ENCODE measurements at places on chromosomes 6 and 20.
A peak's percentile ranks its signal among the peaks of the same experiment; 100 is the strongest.

GRCh38 chr6:55250400-55250799, 76.1 kb downstream of the HCRTR2 start:
- DNase-seq = no peak

GRCh38 chr6:124738482-124738881, 223.8 kb upstream of the RNF217 start:
- DNase-seq = no peak

- DNase-seq = no peak
Measured at GRCh38 chr6:163955756-163956155, 541.2 kb downstream of the QKI start.

DNA sequence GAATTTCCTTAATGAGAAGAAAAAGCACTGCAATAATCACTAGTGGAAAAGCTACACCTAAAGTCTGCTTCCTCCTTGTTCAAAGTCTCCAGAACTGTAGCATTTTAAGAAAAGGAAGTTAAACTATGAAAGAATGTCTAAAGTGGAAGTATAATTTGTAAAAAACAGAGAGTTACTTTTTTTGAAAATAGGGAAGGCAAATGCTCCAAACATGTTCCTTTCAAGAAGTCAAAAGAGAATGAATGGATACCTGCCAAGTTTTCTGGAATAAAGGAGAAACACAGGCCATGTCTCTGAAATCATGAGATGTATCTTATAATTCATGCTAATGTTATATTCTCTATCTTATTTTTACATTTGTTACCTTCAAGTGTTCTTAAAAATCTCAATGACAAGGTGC, 60.7 kb upstream of the ADGRG6 start:
- no peak for DNase-seq

GRCh38 chr6:90575267-90575666, 11.6 kb downstream of the MAP3K7 start:
- DNase-seq = no peak

DNA sequence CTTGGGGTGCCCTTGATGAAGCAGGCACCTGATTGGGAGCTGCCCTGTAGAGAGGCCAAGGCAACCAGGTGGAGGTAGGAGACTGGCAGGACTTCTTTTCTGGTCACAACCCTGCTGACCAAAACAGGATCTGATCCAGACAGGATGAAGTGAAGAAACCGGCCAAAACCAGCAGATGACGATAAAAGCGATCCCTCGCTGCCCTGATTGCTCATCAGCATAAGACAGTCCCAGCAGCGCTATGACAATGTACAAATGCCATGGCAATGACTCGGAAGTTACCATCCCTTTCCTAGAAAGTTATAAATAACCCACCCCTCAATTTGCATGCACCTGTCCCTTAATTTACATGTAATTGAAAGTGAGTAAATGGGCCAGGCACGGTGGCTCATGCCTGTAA, 88.4 kb upstream of the PDE10A start:
- no peak for DNase-seq

- DNase-seq = no peak
Measured at GRCh38 chr20:33166533-33167113, 1.3 kb upstream of the BPIFA2 start.

GRCh38 chr6:87482366-87482765, 9.6 kb downstream of the SLC35A1 start:
- no peak for DNase-seq

GRCh38 chr20:59738851-59739250, 134.5 kb downstream of the PHACTR3 start:
- DNase-seq = no peak

DNA sequence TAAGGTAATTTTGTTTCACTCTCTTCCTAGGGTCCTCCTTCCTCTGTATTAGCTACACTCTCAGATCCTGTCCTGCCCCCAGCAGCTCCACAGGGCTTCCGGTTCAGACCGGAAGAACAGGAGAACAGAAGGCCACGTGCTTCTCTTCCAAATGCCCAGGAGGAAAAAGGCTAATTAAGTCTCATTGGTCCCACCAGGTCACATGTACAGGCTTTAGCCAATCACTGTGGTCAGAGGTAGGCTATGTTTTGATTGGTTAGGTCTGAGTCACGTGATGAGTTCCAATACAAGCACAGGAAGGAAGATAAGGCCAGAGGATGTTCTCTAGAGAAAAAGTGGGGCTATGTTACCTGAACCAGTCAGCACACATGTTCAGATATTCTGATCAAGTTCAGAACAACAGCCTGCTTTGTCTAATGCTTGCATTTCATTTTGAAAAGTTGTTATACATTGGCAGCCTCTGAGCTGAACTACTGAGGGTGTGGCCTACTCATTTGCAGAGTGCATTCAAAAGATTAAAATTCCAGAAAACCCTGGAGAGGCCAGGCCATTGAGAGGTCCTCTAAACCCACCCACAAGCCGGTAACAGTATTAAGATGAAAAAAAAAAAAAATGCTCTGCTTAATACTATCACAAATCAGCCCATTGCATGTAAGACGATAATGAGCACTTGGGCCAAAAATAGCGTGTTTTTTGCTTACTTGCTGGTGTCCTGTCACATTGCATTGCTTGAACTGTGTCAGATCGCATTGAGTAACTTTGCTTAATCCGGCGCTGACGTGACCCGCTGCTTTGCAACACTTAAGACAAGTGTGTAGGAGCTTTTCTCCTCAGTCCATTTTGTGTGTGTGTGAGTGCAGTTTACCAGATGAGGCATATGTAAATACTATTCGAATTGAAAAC, 170.3 kb downstream of the TSHZ2 start:
- DNase-seq = no peak

- peak; percentile 74 for DNase-seq
Measured at GRCh38 chr6:20404641-20405032, 3.0 kb downstream of the E2F3 start.

DNA sequence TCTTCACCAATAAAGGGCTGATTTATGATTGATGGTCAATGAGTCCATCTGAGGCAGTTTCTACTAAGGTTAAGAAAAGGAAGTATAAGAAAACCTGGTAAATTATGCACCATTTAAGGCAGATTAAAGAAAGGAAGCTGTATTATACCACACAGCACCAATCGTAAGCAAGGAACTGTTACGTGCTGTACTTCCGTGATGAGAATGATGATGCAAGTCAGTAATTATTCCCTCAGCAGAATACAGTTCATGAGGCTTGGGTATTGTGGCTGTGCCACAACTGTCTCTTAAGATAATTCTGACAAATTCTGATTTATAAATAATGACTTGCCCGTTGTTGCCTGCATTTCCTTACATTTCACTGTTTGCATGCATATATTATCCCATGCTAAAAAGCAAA, 699.0 kb downstream of the HDGFL1 start:
- DNase-seq = no peak

DNA sequence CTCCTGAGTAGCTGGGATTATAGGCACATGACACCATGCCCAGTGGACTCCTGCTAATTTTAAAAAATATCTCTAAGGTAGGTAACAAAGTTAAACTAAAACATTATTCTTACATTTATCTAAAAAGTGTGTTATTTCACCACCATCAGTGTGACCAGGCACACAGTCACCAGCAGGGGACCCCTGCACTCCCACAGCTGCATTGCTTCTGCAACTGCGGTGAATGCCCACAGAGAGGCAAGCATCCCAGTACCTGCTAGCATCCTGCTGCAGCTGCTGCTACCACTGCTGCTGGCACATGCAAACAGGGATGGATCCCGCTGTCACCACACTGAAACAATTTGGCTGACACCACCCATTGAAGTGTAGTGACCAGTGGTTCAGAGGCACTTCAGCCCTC, 21.9 kb upstream of the EPB41L2 start:
- no peak for DNase-seq

GRCh38 chr6:156564807-156565149, 212.4 kb upstream of the ARID1B start:
- no peak for DNase-seq

- peak; percentile 27 for DNase-seq
Measured at GRCh38 chr6:82270881-82271635, 23.5 kb upstream of the IBTK start.

GRCh38 chr6:64930681-64931080, 776.3 kb downstream of the EYS start:
- DNase-seq = no peak

GRCh38 chr20:63178889-63179686, 36.8 kb downstream of the YTHDF1 start:
- DNase-seq = peak; percentile 34

DNA sequence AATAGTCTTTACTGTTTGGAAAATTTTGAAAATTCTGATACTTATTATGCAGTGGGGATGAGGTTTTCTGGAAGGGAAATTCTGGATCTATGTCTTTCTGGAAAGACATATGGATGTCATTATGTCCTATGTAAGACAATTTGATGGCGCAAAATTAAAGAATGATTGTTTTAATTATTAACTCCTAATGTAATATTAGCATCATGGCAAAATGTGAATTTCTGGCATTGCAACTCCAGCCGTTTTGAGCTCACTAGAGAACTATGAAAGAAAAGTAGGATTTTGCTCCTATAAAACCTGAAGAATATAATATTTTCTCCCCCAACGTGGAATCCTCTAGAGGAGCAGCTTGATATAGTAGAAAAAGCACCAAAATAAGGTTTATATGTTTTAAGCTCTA, 243.2 kb downstream of the RFPL4B start:
- DNase-seq = no peak

GRCh38 chr6:155174576-155175211, 89.1 kb upstream of the CLDN20 start:
- peak; percentile 86 for DNase-seq

- DNase-seq = no peak
Measured at GRCh38 chr6:159512104-159512503, 180.9 kb downstream of the SOD2 start.

- no peak for DNase-seq
Measured at GRCh38 chr6:40011844-40012243, 77.6 kb upstream of the MOCS1 start.

GRCh38 chr20:13936781-13937576, 53.4 kb downstream of the SEL1L2 start:
- no peak for DNase-seq

- no peak for DNase-seq
Measured at GRCh38 chr6:53735896-53736295, 58.9 kb upstream of the LRRC1 start.

DNA sequence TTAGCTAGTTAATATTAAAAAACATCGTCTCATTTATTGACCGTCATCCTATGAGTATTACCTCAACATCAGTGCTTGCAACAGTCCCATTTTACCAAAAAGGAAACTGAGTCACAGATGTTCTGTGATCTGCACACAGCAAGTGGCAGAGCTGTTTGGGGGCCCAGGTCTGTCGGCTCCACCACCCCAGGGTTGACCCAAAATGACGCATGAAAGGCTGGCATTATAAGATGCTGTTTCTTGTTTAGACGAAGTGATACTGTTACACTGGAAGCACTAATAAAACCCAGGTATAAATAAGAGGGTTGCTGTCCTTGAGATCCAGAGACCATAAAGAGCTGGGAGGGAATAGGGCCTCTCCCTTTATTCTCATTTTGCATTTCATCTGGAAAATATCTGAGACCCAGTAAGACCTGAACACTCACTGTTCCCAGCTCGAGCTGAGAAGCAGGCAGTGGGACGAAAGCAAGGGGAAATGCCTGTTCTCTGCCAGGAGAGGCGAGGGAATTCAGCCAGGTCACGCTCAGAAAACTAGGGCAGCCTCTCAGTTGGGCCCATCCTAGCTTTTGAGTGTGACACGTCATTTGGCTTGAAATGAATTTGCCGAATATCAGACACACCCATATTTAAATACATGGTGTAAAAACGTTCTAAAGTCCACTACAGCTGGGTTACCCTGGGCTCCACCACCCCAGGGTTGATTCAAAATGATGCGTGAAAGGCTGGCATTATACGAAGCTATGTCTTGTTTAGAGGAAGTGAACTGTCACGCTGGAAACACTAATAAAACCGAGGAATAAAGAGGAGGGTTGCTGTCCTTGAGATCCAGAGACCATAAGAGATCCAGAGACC, 1.4 kb upstream of the MICAL1 start:
- DNase-seq = peak; percentile 80

DNA sequence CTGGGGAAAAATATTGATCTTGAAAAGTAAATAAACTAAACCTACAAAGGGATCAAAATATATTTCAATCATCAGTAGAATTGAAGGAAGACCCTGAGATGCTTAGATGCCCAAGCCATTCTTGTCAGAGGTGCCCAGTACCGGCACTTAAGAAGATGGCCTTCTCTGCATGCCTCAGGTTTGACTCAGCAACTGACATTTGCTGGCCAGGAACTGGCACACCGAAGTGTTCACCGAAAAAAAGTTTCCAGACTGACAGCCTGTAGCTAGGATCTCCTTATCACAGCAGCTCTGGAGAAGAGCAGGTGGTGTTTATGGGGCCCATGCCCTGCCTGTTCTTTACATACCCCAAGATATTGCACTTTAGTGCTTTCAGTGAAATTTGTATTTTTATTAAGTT, 203.2 kb downstream of the MOXD1 start:
- peak; percentile 9 for DNase-seq

GRCh38 chr6:29708432-29709179, 14.6 kb upstream of the HLA-F start:
- DNase-seq = no peak

GRCh38 chr6:157284738-157285421, 38.4 kb downstream of the TMEM242 start:
- DNase-seq = no peak

GRCh38 chr20:59771506-59772372, 161.7 kb downstream of the SYCP2 start:
- DNase-seq = no peak

DNA sequence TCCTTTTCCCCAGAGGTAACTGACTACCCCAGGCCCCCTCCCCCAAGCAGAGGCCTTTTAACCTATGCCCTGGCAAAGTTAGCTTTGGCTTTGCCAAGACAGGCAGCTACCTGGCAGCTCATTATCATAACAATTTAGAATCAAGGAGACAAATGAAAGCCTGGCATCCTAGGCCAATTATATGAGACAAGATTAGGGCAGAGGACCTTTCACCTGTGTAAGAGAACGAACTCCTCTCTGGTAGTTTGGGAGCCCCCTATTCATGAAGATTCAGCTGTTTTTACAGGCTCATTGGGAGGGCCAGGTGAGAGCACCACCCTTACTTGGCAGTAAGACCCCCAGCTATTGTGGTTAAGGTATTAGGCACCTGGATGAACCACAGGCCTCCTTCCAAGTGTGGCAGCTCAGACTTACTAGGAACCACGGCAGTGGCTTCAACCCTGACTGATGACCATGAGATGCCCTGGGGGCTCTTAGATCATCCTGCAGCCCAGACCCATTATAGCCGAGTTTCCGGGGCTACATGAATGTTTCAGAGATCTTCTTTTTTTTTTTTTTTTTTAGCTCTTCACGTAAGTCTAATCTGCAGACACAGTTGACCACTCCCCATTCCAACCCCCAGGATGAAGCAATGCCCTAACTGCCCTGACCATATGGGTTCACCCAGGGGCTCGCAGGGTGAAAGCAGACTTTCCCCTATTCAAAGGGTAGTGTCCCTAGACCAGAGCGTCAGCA, 56.2 kb downstream of the RAB44 start:
- peak; percentile 50 for DNase-seq

DNA sequence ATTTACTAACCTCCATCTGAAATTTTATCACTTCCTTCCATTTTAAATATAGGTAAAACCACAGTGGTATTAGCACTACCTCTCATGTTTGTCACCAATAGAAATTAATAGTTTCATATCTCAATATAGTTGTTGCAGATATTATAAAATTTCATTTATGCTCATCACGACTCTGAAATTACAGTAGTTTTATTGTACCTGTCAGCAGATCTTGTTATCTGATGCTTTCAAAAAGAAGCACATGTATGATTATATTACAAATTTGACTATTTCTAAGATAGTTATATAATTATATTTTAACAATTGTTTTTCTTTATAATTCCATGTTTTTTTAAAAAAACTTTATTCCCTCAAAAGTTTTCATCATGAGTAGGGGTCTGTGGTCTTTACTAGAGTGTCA, 4.8 kb downstream of the TAAR5 start:
- DNase-seq = no peak

- peak; percentile 37 for DNase-seq
Measured at GRCh38 chr6:157325069-157325805, 1.9 kb upstream of the TMEM242 start.

Data from HFFc6 (cell line).